Liver (tissue), 10 donors: ENCODE measurements at places on chromosomes 11 and 22. TPM values are rescaled to one million over a fixed set of nuclear protein-coding genes. Genes with fewer than 3 reads are reported as not detected.

GRCh38 chr11:69910519-69911309, 91.5 kb upstream of the FGF3 start:
- no peak for DNase-seq

LDHAL6A gene
- polyA plus RNA-seq: 0.28 TPM

TCN1 gene
- not detected for polyA plus RNA-seq

GRCh38 chr22:21714059-21714770, 21.4 kb downstream of the YPEL1 start:
- DNase-seq: no peak

DNA sequence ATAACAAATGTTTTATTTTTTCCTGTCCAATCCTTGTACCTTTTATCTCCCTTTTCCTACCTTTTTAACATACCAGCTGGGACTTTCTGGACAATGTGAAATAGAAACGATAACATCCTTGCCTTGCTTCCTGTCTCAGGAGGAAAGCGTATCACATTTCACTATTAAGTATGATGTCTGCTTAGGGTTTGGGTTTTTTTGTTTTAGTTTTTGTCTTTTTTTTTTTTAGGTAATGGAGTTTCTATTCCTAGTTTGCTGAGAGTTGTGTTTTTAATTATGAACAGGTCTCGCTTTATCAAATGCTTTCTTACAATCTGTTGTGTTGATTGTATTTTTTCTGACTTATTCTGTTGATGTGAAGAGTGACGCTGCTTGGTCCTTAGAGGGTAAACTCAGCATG, 64.2 kb upstream of the KCNQ1OT1 start:
- DNase-seq: no peak

DNA sequence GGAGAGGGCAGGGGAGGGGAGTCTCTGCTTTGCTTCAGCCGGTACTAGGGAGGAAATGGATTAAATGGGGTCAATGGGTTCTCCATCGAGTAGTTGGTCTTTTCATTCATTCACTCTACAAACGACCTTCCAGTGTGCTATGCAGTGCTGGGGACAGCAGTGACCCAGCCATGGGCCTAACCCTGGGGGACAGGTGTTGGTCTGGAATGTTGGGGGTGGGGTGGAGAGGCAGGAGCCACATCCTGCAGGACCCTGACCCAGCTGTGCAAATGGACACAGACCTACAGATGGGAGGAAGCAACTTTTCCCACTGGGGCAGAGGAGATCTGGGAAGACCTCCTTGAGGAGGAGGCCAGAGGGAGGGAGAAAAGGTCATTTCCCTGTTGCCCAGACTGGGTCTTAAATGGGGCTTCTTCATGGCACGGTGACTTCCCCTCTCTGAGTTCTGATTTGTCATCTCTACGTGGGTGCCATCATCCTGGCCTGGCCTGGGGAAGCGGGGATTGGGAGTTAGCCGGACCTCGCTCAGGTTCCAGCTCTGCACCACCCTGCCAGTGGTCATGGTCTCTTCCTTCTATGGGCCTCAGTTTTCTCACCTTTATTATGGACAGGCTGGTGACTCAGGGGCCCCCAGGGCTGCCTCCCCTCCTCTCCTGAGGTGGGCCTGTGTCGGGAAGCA, 2.0 kb downstream of the CYTH4 start:
- DNase-seq: no peak

MS4A3 gene
- 0.25 TPM for polyA plus RNA-seq
